ENCODE measurements at places on chromosomes 6 and 20.

- no peak for DNase-seq
These were observed 17.4 kb downstream of the MYLK4 start for GRCh38 chr6:2733324-2733723.

DNA sequence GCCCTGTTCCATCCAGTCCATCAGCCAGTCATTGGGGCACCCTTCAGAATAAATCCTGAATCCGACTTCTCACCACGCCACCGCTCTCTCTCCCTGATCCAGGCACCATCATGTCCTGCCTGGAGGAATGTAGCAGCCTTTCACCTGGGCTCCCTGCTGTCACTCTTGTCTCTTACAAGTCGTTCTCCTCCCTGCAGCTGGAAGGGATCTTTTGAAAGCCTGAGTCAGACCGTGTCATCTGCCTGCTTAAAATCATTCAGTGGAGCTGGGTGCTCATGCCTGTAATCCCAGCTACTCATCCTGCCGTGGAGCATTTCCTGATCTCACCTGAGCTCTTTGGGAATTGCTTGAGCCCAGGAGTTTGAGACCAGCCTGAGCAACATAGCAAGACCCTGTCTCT lies 19.2 kb upstream of the KCNG1 start:
- DNase-seq, result no peak

DNA sequence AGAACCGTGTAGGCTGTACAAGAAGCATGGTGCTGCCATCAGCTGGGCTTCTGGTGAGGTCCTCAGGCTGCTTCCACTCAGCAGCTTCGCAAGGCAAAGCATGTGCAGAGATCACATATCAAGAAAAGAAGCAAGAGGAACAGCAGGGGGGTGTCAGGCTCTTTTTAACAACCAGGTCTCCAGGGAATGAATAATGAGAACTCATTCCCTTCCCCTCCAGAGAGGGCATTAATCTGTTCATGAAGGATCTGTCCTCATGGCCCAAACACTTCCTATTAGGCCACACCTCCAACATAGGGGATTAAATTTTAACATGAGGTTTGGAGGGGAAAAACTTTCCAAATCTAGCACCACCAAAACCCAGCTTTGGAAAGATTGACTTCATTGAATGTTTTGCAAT lies 20.0 kb downstream of the GINM1 start:
- DNase-seq, result no peak

DNA sequence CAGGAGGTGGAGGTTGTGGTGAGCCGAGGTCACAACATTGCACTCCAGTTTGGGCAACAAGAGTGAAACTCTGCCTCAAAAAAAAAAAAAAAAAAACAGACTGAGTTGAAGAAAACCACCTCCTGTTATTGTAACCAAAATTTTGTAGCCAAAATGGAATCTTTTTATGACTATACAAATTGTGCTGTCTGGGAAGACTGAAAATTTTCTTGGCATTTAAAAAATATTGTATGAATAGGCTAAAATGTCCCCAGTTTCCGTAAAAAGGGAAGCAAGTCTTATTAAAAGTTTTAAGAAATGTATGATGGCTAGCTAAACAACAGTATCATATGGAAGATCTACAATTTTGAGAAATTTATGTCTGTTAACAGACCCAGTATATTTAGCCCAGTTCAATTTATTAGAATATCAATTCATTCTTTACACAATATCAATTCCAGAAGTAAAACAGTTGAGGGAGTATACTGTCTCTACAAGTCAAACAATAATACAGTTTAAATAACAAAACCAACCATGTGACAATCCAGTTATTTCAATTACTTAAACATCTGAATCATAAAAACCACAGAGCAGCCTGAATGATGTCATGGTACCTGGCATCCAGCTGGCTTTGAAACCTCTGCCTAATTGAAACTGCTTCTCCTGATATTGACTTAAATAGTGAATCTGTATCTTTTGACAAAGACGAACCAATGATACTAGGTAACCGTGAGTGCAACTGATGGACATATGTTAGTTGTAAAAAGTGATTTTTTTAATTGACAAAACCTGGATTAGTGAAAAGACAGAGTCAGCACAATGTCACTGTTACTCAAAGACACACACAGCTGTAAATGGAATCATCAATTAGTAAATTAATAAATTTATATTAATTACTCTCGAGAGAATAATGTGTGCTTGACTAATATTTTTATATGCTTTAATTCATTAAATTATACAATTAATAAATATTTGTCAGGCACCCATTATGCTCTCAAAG lies 166.6 kb upstream of the MARCKS start:
- DNase-seq, result no peak

GRCh38 chr20:12837646-12838045 lies 171.1 kb upstream of the SPTLC3 start:
- no peak for DNase-seq

GRCh38 chr6:113221850-113222249 lies 635.3 kb upstream of the MARCKS start:
- DNase-seq, result no peak

DNA sequence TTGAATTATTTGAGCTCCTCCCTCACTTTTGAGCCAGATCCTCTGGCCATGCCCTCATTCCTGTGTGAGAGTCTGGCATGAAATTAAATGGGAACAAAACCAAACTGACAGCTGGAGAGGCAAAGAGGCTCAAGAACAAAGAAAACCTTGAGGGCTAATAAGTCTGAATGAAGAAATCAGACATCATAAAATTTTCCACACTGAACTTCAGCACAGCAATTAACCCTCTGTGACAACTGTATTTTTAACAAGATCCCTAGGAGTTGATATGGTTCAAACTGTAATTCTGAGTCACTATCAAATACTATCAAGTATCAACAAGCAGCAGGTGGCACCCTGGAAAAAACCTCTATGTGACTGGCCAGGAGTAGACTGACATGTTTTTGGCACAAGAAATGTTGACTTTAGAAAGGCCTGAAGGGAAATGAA lies 109.4 kb upstream of the EMILIN3 start:
- no peak for DNase-seq

DNA sequence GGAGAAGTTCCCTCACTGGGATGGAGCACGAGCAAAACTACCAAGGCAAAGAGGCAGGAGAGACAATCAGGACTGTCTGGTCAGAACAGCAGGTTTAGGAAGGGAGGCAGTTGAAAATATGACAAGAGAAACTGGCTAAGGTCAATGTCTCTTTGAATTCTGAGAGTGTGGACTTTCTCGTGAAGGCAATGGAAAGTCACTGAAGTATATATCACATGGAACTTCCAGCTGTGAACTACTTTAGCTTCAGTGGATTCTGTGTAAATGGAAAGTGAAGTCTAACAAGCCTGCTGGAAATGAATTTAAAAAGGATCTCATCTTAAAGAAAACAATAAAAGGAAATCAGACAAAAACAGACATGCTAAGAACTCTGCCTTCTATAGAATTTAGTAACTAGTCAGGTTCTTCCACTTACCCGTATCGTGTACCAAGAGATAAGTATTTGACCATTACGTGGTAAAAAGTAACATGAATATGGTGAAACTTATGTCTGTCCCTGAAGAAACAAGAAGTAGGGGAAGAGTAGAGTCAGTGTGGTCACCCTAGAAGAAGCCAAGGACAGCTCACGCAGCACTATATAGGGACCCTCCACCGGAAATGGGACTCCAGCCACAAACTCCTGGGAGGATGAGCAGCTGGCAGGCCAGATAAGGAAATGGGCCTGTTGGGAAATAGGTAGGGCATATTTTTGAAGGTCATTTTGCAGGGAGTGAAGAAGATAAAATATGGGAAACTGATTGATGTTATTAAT lies 123.4 kb downstream of the MAP7 start:
- no peak for DNase-seq

DNA sequence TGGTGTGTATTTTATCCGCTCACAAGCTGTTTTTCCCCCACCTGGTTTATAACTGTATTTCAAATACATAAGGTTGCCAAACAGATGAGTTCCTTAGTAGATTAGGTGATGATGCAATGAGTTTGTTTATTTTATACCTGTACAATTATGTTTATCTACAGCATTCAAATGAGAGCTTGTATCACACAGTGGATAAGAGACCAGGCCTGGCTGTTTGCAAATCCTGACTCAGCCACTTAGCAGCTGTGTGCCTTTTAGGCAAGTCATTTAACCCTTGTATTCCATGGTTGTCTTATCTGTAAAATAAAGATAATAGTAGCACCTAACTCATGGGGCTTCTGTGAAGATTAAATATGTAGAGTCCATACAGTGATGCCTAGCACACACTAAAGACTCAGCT lies 143.7 kb downstream of the MOXD1 start:
- DNase-seq, result no peak

DNA sequence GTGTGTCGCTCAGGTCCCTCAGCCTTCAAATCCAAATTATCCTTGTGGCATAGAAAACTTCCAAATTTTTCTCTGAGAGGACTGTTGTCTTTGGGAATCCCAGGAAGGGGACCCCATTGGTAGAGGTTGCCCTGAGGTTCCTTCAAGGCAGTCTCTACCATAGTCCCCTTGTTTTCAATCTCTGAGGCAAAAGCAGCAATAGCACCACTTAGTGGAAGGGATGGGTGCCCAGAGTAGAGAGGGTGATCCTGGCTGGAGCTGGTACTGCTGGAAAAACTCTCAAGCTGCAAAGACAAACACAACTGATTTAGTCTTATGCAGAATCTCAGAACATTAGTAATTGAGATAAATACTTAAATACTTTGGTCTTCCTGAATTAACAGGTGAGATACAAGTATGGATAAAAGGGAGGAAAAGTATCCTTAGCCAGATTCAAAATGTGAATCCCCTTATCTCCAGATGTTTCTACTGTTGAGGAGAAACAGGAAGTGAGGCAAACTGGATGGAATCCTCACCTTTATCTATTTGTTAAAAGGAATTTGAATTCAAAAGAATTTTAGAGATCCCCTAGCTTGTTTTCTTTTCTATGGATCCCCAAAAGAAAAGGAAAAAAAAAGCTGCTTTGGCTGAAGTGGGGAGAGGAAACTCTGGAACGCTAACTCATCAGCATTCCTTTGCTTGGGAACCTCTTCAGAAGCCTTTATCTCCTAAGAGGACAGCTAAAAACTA lies 13.4 kb downstream of the ZNF318 start:
- DNase-seq, result no peak

- no peak for DNase-seq
These were observed 76.7 kb downstream of the UBE3D start for GRCh38 chr6:82988930-82989351.

DNA sequence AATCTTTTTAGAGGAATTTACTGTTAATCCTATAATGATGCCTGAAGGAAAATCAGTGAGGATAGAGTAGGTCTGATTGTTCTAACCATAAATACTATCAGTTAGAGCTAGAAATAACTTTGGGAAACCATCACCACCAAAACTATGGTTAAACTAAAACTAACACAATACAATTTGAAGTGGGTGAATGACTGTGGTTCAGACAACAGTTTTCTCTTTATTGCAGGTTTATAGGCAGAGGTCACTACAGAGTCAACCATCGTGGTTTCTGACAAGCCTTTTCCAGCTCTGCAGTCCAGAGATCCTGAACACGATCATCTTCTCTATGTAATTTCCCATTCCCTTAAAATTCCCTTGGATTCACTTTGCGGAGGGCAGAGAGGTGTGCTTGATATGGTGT lies 134.3 kb downstream of the IBTK start:
- DNase-seq, result no peak

DNA sequence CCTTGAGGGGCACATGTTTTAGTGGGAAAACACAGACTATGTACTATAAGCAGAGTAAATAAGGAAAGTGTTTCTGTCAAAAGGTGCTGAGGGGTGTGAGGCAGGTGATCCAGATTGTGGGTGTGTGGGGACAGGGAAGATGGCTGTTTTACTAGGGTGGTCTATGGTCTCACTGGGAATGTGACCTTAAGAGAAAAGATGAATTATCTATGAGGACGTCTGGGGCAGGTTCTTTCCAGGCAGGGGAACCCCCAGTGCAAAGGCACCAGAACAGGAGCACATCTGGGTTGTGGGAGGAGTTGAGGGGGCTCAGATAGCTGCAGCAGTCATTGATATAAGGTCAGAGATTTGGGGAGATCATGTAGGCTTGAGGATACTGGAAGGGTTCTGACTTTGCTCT lies 18.2 kb upstream of the POLR1H start:
- no peak for DNase-seq

GRCh38 chr20:17568972-17569521 lies 828 bp upstream of the DSTN start:
- no peak for DNase-seq

GRCh38 chr20:32356622-32357374 lies 1.3 kb upstream of the ASXL1 start:
- no peak for DNase-seq

DNA sequence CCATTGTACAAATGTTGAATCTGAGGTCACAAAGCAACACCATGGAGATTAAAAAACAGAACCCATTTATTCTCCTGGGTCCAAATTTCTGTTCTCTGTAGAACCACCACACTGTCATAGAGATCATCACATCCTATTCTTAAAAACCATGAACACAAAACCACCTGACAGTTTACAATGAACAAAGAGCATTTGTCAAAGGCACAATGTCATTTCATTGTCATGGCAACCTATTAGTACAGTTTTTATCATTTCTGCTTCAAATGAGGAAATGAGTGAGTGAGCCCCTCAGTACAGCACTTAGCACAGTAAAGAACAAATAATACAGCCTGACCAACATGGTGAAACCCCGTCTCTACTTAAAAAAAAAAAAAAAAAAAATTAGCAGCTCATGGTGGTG lies 23.1 kb upstream of the LAMP5 start:
- no peak for DNase-seq

DNA sequence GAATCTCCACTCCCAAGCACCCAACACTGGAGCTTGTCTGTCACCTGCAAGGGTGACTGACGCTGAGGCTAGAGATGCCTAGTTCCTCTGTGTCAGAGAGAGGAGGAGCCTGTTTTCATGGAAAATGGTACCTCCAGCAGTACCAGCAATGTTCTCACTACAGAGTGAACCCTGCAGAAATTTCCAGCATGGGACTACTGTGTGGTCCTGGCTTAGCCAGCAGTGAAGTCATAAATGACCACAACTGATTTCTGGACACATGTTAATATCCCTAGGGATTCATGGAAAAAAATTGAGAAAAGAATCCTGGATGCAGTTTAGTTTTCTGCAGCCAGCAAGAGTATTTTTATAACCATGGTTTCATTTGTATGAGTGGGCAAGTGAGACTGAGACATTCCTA lies 468.1 kb downstream of the CD83 start:
- no peak for DNase-seq

DNA sequence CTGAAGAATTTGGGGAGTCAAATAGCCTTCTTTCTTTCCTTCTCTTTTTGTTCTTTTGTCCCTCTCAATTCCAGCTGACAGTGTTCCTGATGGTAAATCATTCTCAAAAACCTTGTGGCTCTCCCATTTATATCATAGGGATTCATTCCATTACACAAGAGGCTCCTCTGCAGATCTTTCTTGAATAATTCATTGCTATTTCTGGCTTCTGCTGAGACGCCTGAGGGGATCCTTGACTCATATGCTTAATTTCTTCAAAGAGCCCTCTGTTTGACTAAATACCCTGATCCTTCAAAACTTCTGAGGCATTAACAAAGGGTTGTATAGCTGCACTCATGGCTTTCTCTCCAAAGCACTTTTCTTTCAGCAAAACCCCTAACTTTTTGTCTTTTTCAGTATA lies 289.3 kb downstream of the FARS2 start:
- DNase-seq, result no peak

- DNase-seq, result no peak
These were observed 434.5 kb downstream of the HDGFL1 start for GRCh38 chr6:23003671-23004467.

GRCh38 chr6:81562169-81562568 lies 190.3 kb downstream of the TENT5A start:
- no peak for DNase-seq

All from activated CD4-positive, alpha-beta T cell treated with anti-CD3 and anti-CD28 coated beads, Interleukin-2, amount 50 U/mL, for 24 hours (primary cell).